ENCODE measurements at places on chromosomes 11 and 22.

- DNase-seq: no peak
Measured at GRCh38 chr11:93844568-93844967, 5.8 kb downstream of the VSTM5 start.

GRCh38 chr11:63914896-63915691 is 1.9 kb downstream of the RCOR2 start:
- no peak for DNase-seq

DNA sequence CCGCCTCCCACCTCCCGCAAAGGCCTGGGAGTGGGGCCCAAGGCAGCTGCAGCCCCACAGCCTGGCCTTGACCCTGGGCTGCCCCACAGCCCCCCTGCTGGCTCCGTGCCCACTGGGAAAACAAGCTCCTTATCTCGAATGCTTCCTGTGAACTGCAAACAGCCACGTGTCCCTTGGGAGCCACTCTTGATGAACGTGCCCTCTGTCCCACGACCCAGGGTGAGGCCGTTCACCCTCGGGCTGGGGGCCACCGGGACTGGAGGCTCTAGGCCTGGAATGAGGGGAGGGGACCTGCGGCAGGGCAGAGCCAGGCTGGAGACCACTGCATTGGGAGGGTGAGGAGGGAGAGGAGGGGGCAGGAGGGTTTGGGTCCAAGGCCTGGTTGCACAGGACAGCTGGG is 9.5 kb downstream of the H19 start:
- no peak for DNase-seq

GRCh38 chr11:126284829-126285228 is 1.9 kb downstream of the TIRAP start:
- DNase-seq: peak; percentile 74

DNA sequence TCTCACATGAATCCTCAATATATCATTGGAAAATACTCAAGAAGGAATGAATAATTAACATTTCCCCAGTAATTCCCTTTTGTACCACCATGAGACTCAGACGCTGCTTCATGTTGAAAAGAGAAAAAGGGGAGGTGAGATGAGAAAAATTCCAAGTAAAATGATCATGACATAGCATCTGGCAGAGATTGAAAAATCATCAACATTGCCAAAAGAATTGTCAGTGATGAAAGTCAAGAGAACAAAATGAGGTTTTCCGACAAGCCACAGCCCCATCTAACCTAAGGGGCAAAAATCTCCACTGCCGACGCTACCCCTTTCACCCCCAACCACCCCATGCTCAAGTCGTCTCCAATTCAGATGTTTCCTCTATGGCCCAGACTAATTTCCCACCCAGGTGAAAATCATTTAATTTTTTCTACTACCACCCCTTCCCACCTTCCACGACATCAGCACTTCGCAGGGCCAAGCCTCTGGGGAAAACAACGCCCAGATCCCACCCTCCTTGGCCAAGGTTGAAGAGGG is 1.2 kb downstream of the RAB6A start:
- DNase-seq: no peak
